ENCODE measurements at places on chromosomes 1 and 21.
A peak's percentile ranks its signal among the peaks of the same experiment; 100 is the strongest.

DNA sequence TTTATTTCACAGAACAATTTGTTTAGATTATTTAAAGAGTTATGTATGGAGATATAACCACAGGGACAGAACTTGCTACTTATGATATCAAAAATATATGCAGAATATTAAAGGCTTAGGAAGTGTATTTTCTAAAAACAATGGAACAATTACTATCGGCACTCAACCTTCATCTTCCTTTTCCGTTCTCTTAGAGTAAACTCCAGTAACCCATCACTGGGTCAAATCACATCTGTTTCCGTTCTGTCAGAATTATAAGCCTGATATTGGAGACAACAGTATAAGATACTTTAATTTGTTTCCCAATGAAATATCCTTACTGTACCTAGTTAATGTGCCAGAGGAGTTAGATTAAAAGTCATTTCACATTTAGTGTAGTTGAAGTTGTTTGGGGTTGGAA lies 32.2 kb downstream of the DTL start:
- DNase-seq: no peak

GRCh38 chr1:32179193-32179442 lies 357 bp upstream of the TXLNA start:
- DNase-seq: no peak

DNA sequence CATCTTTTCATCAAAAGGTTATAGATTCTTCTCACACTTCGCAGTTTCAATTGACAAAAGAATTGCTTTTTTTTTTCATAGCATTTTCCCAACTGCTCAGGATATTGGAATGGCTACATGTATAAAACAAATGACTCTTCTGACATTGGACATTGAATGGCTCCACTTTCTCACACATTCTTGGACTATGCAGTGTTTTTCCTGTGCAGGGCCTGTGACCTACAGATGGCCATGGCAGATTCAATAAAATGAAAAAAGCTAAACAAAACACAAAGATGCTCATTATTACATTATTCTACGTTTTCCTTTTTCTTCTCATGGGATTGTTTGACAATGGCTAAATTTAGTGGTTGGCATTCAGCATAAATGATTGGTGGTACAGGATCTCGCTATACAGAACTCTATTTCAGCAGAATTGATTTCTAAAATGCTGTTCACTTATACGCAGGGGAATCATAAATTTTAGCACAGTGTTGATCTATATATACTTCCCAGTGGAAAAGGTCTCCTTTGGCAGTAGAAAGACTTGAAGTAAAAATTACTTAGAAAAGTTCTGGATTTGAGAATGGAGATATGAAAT lies 115.6 kb upstream of the ADAMTS5 start:
- no peak for DNase-seq

- DNase-seq: peak; percentile 43
Measured at GRCh38 chr1:19067182-19067911, 110.9 kb upstream of the IFFO2 start.

GRCh38 chr1:197146101-197147095 lies at the start of gene ASPM:
TSS of gene ASPM (minus strand) at chr1:197146669. CDS start at chr1:197146437, 232 bp downstream.
- DNase-seq: peak; percentile 93

DNA sequence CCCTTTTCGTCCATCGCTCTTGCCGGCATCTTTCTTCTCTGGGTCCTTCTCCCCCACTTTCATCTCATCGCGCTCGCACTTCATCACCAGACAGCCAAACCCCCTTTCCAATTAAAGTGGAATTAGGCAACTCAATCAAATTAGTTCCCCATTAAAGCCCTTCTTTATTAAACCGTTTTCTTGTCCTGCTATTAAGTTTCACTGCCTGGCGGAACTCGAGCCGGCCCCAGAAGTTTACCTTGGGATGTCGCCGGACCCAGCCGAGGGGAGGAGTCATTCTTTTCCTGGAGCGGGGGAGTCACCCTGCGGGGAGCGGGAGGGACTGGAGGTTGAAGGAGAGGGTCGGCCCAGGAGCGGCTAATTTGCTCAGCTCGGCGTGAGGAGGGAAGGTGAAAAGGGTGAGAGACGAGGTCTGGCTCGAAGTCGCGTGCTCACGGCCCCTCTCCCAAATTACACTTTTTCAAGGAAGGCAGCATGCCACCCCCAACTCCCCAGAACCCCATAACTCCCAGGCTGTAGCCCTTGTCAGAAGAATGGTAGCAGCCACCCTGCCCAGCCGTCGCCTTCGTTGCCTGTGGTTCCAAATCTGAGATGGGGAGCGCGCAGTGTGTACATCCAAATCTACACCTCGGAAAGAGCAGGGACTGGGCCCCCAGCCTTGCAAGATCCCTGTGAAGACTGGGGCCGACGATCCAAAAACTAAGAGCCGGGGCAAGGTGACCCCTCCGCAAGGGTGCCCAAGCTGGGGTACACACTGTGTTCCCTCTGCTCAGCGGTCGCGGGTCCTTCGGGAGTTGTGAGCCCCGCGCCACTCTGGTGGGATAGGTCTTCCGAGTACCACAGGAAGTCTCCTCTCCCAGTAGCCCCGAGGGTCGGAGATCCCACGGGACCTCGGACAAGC lies 6.4 kb downstream of the DMRTA2 start:
- DNase-seq: no peak

- DNase-seq: no peak
Measured at GRCh38 chr21:45338311-45339017, 50.8 kb upstream of the POFUT2 start.

DNA sequence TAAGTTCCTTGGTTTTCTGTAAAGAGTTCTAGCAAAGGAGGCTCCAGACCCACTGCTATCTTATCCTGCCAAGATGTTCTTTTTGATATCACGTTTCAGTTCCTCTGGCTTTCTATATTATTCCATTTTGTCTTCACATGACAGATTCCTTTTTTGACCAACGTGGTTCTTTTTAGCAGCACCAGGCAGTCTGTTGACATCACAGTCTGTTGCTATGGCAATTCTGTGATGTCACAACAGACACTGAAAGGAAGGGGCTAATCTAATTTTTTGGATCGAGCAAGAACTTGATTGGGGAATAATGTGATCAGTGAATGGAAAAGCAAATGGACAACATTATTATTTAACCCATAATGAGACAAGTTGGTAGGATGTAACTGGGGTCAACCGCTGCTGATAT lies 64.5 kb upstream of the GOLT1A start:
- no peak for DNase-seq

- no peak for DNase-seq
Measured at GRCh38 chr1:83671586-83671985, 327.3 kb downstream of the TTLL7 start.

- no peak for DNase-seq
Measured at GRCh38 chr21:14569868-14570267, 23.8 kb upstream of the SAMSN1 start.

- DNase-seq: no peak
Measured at GRCh38 chr1:222790115-222790514, 24.7 kb upstream of the DISP1 start.

GRCh38 chr1:216057063-216057462 lies 366.2 kb downstream of the USH2A start:
- DNase-seq: no peak

DNA sequence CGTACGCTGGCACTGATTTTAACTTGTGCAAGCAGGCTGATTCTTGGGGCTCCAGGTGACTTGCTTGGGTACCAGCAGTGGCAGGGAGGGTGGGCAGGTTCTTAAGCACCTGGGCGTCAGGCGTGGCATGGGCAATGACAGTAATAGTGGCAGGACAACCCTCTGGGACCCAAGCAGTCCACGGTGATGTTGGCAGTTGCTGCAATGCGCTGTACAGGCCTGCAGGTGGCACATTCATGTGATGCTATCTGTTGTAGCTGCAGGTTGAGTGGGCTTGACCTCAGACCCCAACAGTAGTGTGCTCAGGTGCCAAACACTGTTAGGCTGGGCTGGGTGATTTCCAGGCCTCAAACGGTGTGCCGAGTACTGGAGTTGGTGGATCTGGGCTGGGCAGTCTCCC lies 10.2 kb upstream of the OR10J4 start:
- no peak for DNase-seq

GRCh38 chr1:16180291-16180824 lies 24.5 kb upstream of the EPHA2 start:
- DNase-seq: no peak

DNA sequence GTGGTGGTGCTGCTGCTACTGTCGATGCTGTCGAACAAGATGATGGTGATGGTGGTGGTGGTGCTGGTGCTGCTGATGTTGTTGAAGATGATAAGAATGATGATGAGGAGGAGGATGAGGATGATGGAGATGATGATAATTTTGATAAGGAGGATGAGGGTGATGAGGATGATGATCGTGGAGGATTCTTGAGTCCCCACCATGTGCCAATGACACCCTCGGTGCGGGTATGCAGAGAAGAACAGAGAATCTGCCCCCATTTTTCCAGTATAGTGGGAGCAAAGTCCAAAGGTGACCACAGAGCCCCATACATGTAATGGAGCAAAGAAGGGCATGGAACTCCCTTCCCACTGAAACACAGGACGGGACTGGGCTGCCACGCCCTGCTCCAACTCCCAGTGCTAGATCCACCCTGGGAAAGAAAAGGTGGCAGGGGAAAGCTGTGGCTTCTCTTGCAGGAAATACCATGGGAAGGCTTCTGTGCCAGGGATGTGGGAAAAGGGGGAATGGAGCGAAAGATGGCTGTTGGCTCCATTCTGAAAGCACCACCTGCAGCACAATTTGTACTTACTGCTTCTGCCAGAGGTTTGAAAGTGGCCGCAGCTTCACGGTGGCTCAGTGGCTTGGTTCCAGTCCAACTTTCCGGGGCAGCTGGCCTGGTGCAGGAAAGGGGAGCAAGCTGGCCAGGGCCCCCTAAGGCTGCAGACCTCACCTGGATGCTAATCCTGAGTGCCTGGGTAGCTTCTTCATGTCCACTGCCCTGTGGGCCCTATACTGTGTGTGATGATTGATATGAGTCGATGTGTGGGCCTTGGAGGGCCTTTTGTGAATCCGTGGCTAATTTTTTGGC lies 387.2 kb upstream of the VAMP3 start:
- no peak for DNase-seq

GRCh38 chr1:180195401-180195800 lies 34.7 kb upstream of the LHX4 start:
- DNase-seq: no peak

DNA sequence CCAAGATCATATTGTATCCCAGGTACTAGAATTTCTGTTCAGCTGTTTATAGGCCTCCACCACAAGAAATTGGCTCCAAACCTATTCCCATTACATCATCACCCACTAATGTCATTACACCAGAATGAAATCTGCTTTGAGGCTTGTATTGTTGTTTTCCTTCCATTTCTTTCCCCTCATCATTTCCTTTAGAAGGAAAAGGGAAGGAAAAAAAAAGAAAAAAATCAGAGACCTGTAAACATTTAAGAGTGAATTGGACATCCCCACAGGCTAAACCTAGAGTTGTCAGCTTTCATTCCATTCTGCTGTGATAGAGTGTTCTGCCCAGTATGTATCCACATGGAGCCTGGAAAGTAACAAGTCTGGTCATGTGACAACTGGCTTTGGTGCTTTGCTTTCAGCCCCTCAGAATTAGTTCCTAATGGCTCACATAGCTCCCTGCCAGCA lies 44.6 kb downstream of the NFYC start:
- peak; percentile 13 for DNase-seq

DNA sequence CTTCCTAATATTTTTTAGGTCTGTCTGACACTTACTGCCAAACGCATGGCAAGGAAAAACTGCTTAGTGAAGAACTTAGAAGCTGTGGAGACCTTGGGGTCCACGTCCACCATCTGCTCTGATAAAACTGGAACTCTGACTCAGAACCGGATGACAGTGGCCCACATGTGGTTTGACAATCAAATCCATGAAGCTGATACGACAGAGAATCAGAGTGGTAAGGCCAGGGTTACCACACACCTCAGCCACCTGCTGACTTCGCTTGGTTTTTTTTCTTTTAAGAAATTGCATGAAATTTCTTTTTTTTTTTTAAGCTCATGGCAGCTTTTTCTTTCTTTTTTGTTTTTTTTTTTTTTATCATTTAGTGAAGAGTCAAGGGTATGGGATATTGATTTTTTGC lies 17.2 kb downstream of the ATP1A1 start:
- DNase-seq: no peak

GRCh38 chr21:35511696-35512162 lies 462.6 kb upstream of the RUNX1 start:
- DNase-seq: no peak

- no peak for DNase-seq
Measured at GRCh38 chr1:54800899-54801759, at the start of gene TTC22. TSS of gene TTC22 (minus strand) at chr1:54801323. CDS start at chr1:54801163, 160 bp downstream.

GRCh38 chr1:171213559-171214454 lies 28.7 kb downstream of the FMO2 start:
- no peak for DNase-seq

- no peak for DNase-seq
Measured at GRCh38 chr1:184395937-184396480, 9.2 kb downstream of the C1orf21 start.

DNA sequence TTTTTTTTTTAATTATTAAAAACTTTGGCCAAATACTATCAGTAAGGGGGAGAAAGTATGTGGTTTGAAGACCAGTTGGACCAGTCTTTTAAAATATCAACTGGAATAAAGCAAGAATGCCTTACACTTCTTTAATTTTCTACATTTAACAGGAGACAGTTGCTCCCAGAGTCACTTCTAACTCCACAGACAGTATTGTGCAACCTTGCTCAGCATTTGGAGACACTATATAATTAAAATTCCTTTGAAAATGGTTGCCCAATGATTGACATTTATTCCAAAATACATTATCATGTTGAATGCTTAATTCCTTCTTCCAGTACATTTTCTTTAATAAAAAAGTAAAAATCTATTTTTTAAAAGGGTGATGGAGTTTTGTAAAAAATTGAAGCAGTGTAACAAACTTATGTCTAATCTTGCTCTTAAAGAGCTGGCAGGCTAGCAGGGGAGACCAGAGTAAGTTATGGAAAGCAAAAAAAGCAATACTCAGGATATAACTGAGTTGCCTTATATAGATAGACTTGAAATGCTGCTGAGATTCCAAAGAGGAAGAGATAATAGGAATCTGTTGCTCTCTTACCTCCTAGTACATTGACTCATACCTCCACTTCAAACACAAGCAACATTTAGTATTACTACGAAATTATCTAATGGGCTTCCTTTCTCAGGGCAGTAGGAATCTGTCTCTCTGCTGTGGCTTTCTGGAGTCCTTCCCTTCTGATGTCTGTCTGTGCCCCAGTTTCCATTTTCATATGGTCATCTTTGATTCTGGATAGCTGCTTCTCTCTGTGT lies 69.7 kb upstream of the RGL1 start:
- DNase-seq: no peak

- DNase-seq: no peak
Measured at GRCh38 chr1:192958871-192959270, 100.3 kb downstream of the UCHL5 start.

DNA sequence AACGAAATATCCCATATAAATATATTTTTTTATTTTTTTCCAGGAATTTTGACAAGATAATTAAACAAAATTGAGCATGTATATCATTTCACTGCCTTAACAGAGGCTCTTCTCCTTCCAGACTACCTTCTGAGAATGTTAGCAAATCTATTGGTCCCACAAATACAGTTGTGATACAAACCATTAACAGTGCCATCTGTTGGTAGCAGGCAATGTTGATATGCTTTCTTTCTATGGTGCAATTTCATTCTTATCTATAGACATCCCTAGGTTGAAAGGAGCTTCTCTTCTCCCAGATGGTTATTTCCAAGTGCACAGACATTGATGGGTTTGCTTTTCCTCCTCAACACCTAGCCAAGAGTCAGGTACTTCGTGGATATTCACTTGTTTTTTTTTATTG lies 303.6 kb downstream of the USH2A start:
- DNase-seq: peak; percentile 12

GRCh38 chr1:86335916-86336315 lies 60.2 kb downstream of the ODF2L start:
- no peak for DNase-seq

Data from G401 (cell line).